Germinal center (tissue), 1 donor: ENCODE measurements at places on chromosomes 5 and 9.

DNA sequence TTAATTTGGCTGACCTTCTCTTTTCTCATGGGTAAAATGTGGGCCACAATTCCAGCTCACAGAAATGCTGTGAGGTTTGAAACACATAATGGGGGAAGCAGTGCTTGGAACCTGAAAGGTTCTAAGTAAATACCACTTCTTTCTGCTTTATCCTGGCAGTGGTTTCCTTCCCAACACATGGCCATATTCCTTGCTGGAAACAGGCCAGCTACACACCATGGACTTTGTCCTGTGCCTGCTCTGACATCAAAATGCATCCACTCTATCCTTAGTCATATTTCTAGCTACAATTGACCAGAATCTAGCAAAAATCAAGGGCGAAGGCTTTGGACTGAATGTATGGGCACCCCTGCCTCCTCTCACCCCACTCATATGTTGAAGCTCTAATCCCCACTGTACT, 93.1 kb upstream of the TRPC7 start:
- no peak for DNase-seq

GRCh38 chr9:89418882-89419640, 78.9 kb downstream of the SEMA4D start:
- peak; percentile 78 for DNase-seq

- no peak for DNase-seq
These were observed 129.2 kb downstream of the LIFR start for GRCh38 chr5:38426986-38427950.

GRCh38 chr5:96884995-96885394, 8.7 kb downstream of the ERAP2 start:
- DNase-seq: no peak

DNA sequence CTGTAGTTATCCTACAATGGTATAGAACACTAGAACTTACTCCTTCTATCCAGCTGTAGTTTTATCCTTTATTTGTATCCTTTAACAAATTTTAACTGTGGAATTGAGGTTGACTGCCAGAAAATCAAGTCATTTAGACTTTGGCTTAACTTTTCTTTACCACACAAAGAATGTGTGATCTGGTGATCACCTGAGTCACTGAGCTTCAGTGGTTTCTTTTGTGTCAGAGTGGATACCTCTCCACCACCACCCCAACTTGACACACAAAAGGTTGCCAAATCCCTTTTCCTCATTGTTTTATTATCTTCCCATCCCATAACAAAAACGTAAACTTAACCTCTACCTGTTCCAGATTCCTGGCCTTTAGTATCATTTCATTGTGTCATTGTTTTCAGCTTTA, 5.5 kb downstream of the OTULIN start:
- DNase-seq: no peak

- no peak for DNase-seq
These were observed 234.7 kb downstream of the NMUR2 start for GRCh38 chr5:152170350-152170749.

- DNase-seq: no peak
These were observed 90.9 kb upstream of the SLCO6A1 start for GRCh38 chr5:102589661-102590060.

DNA sequence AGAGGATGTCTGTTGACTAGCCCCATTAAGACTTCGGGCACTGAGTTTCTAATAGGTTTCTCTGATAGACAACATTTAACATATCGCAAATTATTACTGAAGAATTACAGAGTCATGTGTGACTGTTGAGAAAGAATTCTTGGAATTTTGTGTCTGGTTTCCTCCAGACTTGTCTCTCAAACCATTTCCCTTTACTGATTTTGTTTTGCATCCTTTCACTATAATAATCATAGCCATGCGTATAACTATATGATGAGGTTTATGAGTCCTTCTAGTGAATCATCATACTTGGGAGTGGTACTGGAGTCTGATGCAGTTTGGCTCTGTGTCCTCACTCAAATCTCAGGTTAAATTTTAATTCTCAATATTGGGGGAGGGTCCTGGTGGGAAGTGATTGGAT, 27.0 kb downstream of the ZNF169 start:
- no peak for DNase-seq

DNA sequence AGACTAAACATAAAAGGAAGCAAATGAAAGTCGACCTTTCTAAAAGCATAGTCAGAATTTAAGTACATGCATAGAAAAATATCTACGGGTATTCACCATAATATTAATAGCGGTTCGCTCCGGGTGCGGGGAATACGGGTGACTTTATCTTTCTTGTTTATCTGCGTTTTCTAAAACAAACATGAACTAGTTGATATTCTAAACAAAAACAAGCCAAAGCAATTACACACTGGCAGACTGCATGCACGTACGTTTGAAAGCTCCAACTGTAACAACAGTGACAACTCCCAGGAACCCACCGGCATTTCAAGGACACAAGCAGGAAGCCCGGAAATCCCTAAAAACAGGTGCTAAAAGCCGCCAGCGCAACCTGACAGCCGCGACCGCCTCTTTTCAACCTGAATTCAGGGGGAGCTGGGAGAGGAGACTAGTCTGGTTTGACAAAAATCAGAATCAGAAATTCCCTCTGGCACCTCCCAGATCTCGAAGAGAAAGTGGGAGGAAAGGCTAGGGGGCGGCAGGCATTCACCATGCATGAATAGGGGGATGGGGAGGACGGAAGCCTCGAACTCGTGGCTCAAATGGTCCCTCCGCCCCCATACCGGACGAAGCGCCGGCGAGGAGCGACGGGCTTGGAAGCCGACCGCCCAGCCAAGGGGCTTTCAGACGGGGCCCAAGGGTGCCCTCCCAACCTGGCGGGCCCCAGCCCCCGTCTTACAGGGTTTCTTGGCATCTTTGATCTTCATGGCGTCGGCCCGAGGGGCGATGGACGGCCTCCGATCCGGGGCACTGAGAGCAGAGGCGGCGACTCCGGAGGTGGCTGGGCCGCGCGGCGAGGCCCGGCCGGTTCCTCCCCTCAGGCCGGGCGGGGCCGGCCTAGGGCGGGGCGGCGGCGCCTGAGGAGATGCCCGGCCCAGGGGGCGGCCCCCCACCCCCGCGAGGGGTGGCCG, at the start of gene PANK3:
Gene PANK3, minus strand, starts transcription at position 831 of the 950 bp plus-strand sequence. Its CDS starts 85 bp downstream, at position 746.
- DNase-seq: no peak

DNA sequence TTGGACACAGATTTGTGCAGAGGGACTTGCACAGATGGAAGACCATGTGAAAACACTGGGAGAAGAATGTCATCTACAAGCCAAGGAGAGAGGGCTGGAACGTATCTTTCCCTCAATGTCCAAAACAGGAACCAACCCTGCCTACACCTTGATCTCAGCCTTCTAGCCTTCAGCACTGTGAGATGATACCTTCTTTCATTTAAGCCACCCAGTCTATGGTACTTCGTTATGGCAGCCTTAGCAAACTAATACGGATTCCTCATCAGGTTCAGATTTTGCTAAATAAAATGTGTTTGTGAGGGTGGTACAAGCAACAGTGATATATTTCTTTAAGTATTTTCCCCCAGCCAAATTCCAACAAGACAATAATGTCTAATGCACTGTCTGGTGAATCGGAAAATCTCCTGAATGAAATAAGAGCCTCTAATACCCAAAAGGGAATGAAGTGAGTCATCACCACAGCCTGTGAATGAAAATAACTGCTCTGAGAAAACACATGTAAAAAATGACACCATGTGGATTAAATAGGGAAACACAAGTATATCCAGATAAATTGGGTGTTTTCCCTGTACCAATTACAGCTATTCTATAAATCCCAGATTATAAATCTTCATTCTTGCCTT, 182.8 kb upstream of the TARS1 start:
- DNase-seq: no peak

DNA sequence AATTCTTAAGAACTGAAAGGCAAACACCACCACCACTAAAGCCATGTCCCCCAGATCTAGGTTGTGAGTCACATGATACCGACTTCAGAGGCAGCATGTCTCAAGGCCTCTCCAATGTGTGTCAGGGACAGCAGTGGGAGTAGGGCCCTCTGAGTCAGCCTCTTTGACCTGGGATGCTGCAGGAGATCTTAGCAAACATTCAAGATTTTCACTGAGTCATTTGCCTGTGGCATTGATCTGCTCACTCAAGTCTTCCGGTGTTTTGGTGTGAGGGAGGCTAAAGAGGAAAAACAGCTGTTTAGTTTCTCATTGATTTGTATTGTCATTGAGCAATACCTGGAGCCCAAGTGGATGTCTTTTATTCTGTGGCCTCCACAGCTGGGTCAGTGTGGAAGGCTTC, 36.1 kb downstream of the TMC1 start:
- no peak for DNase-seq

GRCh38 chr5:35647712-35648111, 30.0 kb downstream of the SPEF2 start:
- no peak for DNase-seq

GRCh38 chr5:5539590-5539989, 117.1 kb downstream of the ICE1 start:
- no peak for DNase-seq

- no peak for DNase-seq
These were observed 527.0 kb downstream of the TLE1 start for GRCh38 chr9:81162361-81162760.

GRCh38 chr9:17635115-17635890, 56.4 kb downstream of the SH3GL2 start:
- no peak for DNase-seq

- no peak for DNase-seq
These were observed 364.0 kb downstream of the NDUFS4 start for GRCh38 chr5:53924392-53924791.

GRCh38 chr5:54093861-54094260, 216.5 kb downstream of the ARL15 start:
- DNase-seq: no peak

GRCh38 chr5:36009698-36010097, 18.5 kb upstream of the UGT3A1 start:
- no peak for DNase-seq

DNA sequence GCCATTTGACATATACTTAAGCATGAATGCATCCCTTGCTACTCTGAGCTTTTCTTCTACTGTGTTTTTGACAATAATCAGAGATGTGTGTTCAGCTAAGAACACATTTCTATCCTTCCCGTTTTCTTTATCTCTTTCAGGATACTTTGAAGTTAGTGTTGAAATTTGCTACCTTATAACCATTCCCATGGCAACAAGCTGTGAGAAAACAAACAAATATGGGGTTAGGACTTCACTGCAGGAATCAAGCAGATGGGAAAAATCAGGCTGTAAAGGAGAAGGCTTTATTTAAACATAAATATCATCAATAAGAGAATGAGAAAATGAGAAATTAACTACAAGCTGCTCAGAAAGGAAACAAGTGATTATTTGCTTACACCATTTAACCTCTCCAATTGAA, 35.2 kb downstream of the ZCCHC9 start:
- no peak for DNase-seq

- DNase-seq: no peak
These were observed 233.0 kb downstream of the CD180 start for GRCh38 chr5:66963559-66963971.

DNA sequence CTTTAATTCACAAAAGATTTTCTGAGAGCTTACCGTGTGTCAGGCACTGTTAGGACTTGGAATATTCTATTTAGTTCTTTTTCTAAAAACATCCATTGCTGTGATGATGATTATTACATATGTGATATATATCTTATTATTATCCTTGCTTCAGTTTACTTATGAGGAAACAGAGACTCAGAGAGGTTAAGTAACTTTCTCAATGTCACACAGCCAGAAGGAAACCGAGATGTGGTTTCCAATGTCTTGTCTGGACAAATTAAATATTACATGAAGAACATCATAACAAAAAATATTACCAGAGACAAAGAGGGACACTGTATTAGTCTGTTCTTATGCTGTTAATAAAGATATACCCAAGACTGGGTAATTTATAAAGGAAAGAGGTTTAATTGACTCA, 125.5 kb upstream of the DAP start:
- no peak for DNase-seq

DNA sequence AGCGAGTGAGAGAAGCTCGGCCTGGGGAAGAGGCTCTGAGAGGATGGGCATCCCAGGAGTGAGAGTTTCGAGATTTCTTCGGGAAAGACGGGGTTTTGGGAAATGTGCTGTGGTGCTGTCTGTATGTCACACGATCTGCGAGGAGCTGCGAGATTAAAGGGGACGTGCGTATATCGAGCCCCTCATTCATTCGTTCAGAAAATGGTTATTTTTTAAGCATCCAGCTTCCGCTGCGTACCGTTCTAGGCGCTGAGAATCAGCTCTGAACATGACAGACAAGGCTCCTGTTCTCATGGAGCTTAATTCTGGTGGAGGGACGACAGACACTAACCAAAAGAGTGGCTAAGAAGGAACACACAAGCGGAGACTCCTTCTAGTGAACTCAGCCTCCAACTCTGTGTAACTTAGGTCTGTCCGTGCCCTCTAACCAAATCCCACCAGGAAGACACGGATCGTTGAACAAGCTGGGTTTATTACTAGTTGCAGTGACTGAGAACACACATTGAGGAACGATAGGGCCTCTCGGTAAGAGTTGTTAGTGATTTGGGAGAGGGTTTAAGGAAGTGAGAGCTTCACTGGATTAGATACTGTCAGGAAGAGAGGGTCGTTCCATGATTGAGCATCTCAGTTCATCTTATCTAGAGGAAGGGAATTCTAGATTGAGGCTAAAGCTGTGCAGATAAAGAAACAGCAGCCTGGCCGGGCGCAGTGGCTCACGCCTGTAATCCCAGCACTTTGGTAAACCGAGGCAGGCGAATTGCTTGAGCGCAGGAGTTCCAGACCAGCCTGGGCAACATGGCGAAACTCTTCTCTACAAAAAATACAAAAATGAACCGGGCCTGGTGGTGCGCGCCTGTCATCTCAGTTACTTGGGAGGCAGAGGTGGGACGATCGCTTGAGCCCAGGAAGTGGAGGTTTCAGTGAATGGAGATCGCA, 1.0 kb upstream of the FBXW11 start:
- no peak for DNase-seq

DNA sequence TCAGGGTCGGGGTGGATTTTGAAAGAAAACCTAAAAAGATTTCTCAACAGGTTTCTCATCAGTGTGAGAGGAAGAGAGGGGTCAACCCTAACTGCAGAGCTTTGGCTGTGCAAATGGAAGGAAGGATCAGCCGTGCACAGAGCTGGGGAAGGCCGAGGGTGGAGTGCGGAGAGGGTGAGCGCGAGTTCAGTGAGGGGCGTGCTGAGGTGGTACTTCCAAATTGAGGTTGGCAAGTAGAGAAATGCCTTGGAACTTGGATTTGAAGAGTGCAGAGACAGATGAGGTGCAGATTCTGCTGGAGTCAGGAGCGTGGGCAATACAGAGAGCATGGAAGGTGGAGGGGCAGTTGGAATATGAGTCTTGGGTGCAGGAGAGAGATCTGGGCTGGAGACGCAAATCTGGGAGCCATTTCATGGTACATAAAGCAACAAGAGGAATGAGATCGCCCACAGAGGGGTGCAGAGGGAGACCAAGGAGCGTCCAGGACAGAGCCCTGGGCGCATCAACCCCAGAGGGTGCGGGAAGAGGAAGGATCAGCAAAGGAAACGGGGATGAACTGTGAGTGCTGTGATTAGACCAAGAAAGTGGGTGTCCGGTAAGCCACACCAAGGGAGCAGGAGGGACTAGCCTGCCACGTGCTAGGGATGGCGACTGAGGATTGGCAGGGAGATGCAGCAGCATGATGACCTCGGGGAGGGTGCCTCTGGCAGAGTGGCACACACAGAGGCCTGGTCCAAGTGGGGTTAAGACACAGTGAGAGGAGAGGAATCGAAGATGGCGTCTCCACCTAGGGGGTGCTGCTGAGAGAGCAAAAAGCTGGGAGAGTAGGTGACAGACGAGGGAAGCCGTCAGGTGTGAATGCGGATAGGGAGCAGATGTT, 105.8 kb downstream of the ADAMTS2 start:
- no peak for DNase-seq
